ENCODE measurements at places on chromosomes 11 and 22.

- no peak for DNase-seq
Observed at GRCh38 chr11:16603890-16604793, 134.3 kb upstream of the C11orf58 start.

DNA sequence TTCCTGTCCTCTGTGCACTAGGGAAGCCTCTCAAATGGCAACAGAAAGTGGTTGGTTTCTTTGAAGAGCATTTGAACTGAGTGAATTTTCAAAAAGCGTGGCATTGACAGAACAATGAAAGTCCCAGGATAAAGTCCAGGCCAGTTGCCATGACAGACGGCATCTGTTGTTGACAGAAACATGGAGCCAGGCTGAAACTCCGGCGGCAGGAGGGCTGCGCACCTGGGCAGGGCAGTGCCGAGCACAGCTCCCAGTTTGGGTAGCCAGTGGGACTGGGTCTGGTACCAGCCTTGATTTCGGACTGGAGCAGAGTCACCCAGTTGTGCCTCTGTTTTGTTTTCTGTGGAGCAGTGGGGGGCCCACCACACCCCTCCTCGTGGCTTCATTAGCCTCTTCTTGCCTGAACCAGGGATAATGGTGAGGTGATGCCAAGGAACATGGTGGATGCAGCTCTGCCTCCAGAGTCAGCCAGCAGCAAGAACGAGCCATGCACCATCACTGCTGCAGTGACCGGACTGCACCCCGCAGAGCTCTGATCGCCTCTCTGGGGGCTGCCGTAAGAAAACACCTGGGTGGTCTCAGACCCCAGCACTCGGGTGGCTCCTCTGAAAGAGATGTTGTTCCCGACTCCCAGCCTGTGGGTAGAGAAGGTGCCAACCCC is 9.8 kb upstream of the SEPTIN5 start:
- DNase-seq, result no peak

GRCh38 chr22:36568846-36569245 is 39.9 kb upstream of the EIF3D start:
- DNase-seq, result no peak

- DNase-seq, result no peak
Observed at GRCh38 chr11:74257959-74258553, 53.4 kb downstream of the P4HA3 start.
